ENCODE measurements at places on chromosomes 6 and 20. TPM values are rescaled to one million over a fixed set of nuclear protein-coding genes. Genes with fewer than 3 reads are reported as not detected.

BPIFB3 gene
- not detected for total RNA-seq

ABHD16B gene
- not detected for total RNA-seq

GRCh38 chr6:42255050-42255449 lies 37.4 kb upstream of the MRPS10 start:
- no peaks in the 10 kb centered on the region for H3K27me3 ChIP-seq
- H3K4me3 ChIP-seq = no peak overlapping the region
- DNase-seq = no peak
- no peaks in the 10 kb centered on the region for H3K4me1 ChIP-seq
- H3K27ac ChIP-seq = no peak overlapping the region

SIGLEC1 gene
- 0.30 TPM for total RNA-seq

DNA sequence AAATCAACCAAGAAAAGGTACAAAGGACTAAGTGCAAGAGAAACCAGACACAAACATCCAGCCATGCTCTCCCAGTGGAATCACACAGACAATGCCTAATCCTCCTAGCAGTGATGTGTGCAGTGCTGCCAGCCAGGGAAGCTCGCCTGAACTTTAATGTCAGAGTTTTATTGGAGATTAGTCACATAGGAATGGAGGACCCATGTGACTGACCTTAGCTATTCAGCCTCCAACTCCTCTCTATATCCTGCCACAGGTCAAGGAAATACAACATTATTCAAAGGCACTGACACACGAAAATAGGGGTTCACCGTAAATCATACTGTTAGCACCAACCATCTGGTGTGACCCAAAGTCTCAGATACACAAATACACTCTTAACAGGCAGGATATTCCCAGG lies 684.6 kb downstream of the DOK5 start:
- no peaks in the 10 kb centered on the region for H3K4me1 ChIP-seq
- DNase-seq = no peak
- no peaks in the 10 kb centered on the region for H3K27me3 ChIP-seq

DNA sequence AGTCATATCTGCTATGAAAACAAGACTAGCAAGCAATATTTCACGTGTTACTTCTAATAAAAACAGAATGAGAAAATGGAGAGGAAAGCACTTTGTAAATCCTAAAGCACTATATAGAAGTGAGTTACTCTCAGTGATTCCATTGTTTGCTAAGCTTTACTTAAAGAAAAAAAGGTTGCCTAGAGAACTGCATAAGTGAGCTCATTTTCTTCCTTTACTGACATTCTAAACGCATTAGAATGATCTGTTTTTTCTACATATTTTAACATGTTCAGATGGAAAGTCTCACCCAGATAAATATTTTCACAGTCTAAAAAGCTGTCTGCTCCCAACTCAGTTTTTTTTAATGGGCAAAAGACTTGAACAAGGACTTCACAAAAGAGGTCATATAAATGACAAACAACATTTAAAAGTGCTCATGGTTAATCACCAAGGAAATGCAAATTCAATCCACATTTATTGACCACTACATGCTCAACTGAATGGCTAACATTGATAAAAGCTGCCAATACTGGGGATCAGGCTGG lies 52.9 kb upstream of the AKAP12 start:
- no peaks in the 10 kb centered on the region for H3K27me3 ChIP-seq
- H3K36me3 ChIP-seq = no peaks in the 10 kb centered on the region
- no peaks in the 10 kb centered on the region for H3K4me1 ChIP-seq
- DNase-seq = no peak
- H3K27ac ChIP-seq = no peak overlapping the region

GRCh38 chr6:134882426-134883038 lies 67.4 kb downstream of the ALDH8A1 start:
- H3K4me3 ChIP-seq = no peak overlapping the region
- H3K27me3 ChIP-seq = no peaks in the 10 kb centered on the region
- H3K4me1 ChIP-seq = no peaks in the 10 kb centered on the region
- no peaks in the 10 kb centered on the region for H3K36me3 ChIP-seq

TCP11 gene
- total RNA-seq = not detected

- H3K4me1 ChIP-seq = no peaks in the 10 kb centered on the region
- H3K27me3 ChIP-seq = no peaks in the 10 kb centered on the region
- no peaks in the 10 kb centered on the region for H3K36me3 ChIP-seq
- H3K4me3 ChIP-seq = no peak overlapping the region
- no peak overlapping the region for H3K27ac ChIP-seq
Measured at GRCh38 chr6:167925026-167925425, 72.4 kb upstream of the KIF25 start.

GRCh38 chr6:87798393-87799278 lies 96.6 kb upstream of the AKIRIN2 start:
- H3K27ac ChIP-seq = no peak overlapping the region
- no peak overlapping the region for H3K4me3 ChIP-seq
- no peaks in the 10 kb centered on the region for H3K27me3 ChIP-seq
- no peaks in the 10 kb centered on the region for H3K36me3 ChIP-seq
- DNase-seq = no peak
- H3K4me1 ChIP-seq = no peaks in the 10 kb centered on the region

- no peaks in the 10 kb centered on the region for H3K27me3 ChIP-seq
- no peak overlapping the region for H3K27ac ChIP-seq
- H3K4me3 ChIP-seq = no peak overlapping the region
- no peaks in the 10 kb centered on the region for H3K36me3 ChIP-seq
- DNase-seq = no peak
Measured at GRCh38 chr6:4295783-4296155, 160.4 kb upstream of the ECI2 start.

GRCh38 chr6:87274660-87275274 lies 47.6 kb upstream of the SMIM8 start:
- H3K4me1 ChIP-seq = peaks cover 10% of the 10 kb centered on the region
- DNase-seq = no peak
- no peaks in the 10 kb centered on the region for H3K36me3 ChIP-seq
- H3K27ac ChIP-seq = no peak overlapping the region

DNA sequence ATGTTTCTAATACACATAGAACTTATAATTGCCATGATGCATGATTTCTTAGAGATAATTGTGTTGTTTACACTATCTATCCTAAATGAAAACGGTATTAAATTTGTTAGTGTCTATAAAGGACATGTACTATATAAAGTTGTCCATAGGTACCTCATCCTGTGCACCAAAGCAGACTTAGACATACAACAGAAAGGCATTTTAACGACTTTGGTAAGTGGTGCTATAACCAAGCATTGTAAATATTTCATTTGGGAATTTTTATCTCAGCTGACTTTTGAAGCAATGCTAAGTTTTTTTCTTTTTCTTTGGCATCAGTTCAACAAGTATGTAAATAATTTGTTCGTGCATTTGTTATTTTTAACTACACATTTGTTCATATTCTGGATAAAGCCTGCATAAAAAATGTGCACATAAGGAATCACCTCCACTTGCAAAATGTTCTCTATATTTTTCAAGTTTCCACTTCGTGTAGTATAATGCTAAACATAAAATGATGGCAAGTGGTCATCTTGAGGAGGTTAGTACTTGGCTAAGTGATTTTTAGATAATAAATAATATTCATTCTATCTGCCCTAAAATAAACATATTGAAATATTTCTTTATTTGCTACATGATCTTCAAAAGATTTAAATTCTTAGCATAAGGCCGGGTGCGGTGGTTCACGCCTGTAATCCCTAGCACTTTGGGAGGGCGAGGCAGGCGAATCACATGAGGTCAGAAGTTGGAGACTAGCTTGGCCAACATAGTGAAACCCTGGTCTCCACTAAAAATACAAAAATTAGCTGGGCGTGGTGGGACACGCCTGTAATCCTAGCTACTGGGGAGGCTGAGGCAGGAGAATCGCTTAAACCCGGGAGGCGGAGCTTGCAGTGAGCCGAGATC lies 6.3 kb upstream of the GJA1 start:
- DNase-seq = no peak
- H3K4me1 ChIP-seq = no peaks in the 10 kb centered on the region
- H3K36me3 ChIP-seq = no peaks in the 10 kb centered on the region
- H3K27ac ChIP-seq = no peak overlapping the region

DNA sequence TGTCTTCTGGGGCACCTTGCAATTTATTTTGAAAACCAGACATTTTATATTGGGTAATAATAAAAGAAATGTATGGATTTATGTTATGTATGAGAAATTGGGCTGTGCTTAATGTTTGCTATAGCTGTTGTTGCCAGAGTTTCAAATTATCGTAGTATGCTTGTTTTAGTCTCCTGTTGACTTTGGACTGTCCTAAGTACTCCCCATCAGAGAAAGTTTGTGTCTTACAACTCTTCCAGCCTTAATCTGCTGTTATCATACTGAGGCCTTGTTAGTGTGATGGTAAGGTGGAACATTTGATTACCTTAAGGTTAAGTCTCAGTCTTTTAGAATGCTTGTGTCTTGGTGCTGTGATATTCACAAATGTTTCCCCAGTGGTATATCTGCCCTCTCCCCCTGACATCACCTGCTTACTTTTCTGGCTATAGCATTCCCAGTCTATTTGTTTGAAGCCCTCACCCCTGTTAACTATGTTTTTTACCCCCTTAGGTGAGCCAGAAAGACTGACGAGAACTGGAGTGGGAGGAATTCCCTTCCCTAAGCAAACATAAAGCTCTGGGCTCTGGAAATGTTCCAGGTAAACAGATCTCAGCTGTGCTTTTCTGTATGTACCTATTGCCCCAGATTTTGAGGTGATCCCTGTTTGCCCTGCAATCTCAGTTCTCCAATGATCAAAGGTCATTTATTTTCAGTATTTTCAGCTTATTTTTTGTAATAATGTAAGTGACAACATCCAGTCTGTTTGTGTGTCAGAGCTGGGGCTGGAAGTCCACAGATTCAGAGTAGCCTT lies 581.1 kb upstream of the CITED2 start:
- no peaks in the 10 kb centered on the region for H3K36me3 ChIP-seq
- no peak overlapping the region for H3K27ac ChIP-seq
- no peak overlapping the region for H3K4me3 ChIP-seq
- H3K27me3 ChIP-seq = no peaks in the 10 kb centered on the region
- no peaks in the 10 kb centered on the region for H3K4me1 ChIP-seq

ATP9A gene
- total RNA-seq = 0.47 TPM

DEFB124 gene
- not detected for total RNA-seq

OPRM1 gene
- not detected for total RNA-seq

LY6G6C gene
- total RNA-seq = not detected

TUBB2B gene
- total RNA-seq = not detected

CLPSL2 gene
- not detected for total RNA-seq

- DNase-seq = no peak
- H3K36me3 ChIP-seq = no peaks in the 10 kb centered on the region
- no peaks in the 10 kb centered on the region for H3K4me1 ChIP-seq
- no peaks in the 10 kb centered on the region for H3K27me3 ChIP-seq
Measured at GRCh38 chr6:167839343-167839742, 12.6 kb downstream of the AFDN start.

GRCh38 chr6:26383624-26384417 lies 913 bp downstream of the BTN2A2 start:
- peaks cover 10% of the 10 kb centered on the region for H3K4me1 ChIP-seq
- H3K36me3 ChIP-seq = no peaks in the 10 kb centered on the region

DYNLT2 gene
- 6.9 TPM for total RNA-seq

- H3K4me1 ChIP-seq = no peaks in the 10 kb centered on the region
- H3K36me3 ChIP-seq = no peaks in the 10 kb centered on the region
- DNase-seq = no peak
- H3K27ac ChIP-seq = no peak overlapping the region
- H3K27me3 ChIP-seq = no peaks in the 10 kb centered on the region
- H3K4me3 ChIP-seq = no peak overlapping the region
Measured at GRCh38 chr6:41355952-41356351, 20.5 kb downstream of the NCR2 start.

TFAP2A gene
- total RNA-seq = not detected

GRCh38 chr20:58696411-58696961 lies 3.9 kb downstream of the NPEPL1 start:
- H3K27me3 ChIP-seq = no peaks in the 10 kb centered on the region
- peaks cover 10% of the 10 kb centered on the region for H3K36me3 ChIP-seq
- H3K27ac ChIP-seq = no peak overlapping the region

SLC44A4 gene
- total RNA-seq = not detected

DNA sequence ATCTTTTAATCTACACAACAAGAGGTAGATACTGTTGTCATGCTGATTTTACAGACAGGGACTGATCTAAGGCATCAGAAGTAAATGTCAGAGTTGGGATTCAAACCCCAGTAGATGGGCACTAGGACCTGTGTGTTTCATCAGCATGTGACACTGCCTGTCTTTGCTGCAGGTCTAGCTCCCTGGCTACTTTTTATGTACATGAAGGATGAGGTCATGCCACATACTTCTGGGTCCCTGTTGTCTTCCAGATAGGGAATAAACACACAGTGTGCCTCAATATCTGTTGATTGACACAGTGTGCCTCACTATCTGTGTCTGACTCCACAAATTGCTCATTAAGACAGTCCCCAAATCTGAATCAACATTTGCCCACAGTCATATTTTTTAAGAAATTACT lies 106.9 kb downstream of the TFAP2B start:
- no peaks in the 10 kb centered on the region for H3K27me3 ChIP-seq
- no peaks in the 10 kb centered on the region for H3K4me1 ChIP-seq
- H3K27ac ChIP-seq = no peak overlapping the region
- no peak overlapping the region for H3K4me3 ChIP-seq
- no peak for DNase-seq

GRCh38 chr6:25564943-25565342 lies 87.1 kb upstream of the SCGN start:
- H3K27me3 ChIP-seq = no peaks in the 10 kb centered on the region
- no peak overlapping the region for H3K27ac ChIP-seq
- H3K36me3 ChIP-seq = no peaks in the 10 kb centered on the region
- no peak overlapping the region for H3K4me3 ChIP-seq
- no peak for DNase-seq

PTP4A1 gene
- 30.3 TPM for total RNA-seq

RAD21L1 gene
- not detected for total RNA-seq

DNA sequence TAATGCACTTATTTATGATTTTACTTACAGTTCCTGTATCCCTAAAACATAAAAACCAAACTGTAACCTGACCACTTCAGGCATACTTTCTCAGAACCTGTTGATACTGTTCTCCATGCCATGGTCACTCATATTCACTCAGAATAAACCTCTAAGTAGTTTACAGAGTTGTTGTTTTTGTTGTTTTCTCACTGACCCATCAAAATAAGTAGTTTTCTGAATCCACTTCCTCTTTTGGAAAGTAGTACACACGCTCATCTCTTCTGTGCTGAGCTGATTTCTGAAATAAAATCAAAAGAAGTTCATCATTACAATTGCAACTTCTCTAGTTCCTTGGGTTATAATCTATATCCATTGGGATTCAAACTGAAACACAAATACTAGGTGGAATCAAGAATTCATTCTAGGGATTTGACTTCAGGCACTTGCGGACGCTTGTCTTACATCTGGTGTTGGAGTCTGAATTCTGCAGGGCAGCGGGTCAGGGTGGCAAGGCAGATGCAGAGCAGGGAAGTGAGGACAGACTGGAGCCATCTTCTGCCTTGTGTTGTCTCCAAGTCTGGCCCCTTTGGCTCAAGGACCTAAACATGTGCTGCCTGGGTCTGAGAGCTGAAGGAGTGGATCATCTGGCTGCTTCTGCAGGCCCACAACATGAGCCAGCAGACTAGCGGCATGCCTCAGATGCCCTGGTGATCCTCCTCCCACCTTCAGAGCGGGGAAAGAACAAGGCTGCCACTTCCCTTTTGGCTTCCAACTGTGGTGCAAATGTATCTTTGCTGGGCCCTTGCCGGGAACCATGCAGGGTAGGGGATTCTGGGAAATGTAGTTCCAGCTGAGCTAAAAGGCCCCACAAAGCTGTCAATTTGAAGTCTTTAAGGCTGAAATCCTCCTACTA lies 167.9 kb upstream of the MYLIP start:
- peaks cover 7% of the 10 kb centered on the region for H3K4me1 ChIP-seq
- H3K36me3 ChIP-seq = no peaks in the 10 kb centered on the region
- H3K27me3 ChIP-seq = no peaks in the 10 kb centered on the region

ZNF335 gene
- 63.2 TPM for total RNA-seq

- H3K4me3 ChIP-seq = no peak overlapping the region
- no peaks in the 10 kb centered on the region for H3K4me1 ChIP-seq
- H3K27ac ChIP-seq = no peak overlapping the region
- H3K27me3 ChIP-seq = no peaks in the 10 kb centered on the region
Measured at GRCh38 chr6:3898265-3898994, 49.3 kb downstream of the FAM50B start.

ADGRG6 gene
- 0.22 TPM for total RNA-seq

MPC1 gene
- 34.7 TPM for total RNA-seq

NEDD9 gene
- 47.4 TPM for total RNA-seq

Measured in CD4-positive, alpha-beta memory T cell (primary cell).